ENCODE measurements at places on chromosomes 5 and 9. TPM values are rescaled to one million over a fixed set of nuclear protein-coding genes. Genes with fewer than 3 reads are reported as not detected.

IFNA2 gene
- not detected for total RNA-seq

CNOT8 gene
- 40.4 TPM for total RNA-seq

PCDHGA5 gene
- 2.7 TPM for total RNA-seq

HDHD3 gene
- 2.9 TPM for total RNA-seq

ZNF346 gene
- 16.4 TPM for total RNA-seq

NRG2 gene
- total RNA-seq: 2.8 TPM

C9orf43 gene
- 0.44 TPM for total RNA-seq

SPOCK1 gene
- 50.3 TPM for total RNA-seq

CTXN3 gene
- not detected for total RNA-seq

MARCOL gene
- not detected for total RNA-seq

THBS4 gene
- 1.3 TPM for total RNA-seq

Measured in aortic smooth muscle cell (primary cell).